ENCODE measurements at places on chromosomes 7 and 10. TPM values are rescaled to one million over a fixed set of nuclear protein-coding genes. Genes with fewer than 3 reads are reported as not detected.

GRCh38 chr7:80705130-80705781 is 66.8 kb downstream of the CD36 start:
- H3K4me3 ChIP-seq, result no peak overlapping the region
- no peak for DNase-seq
- no peaks in the 10 kb centered on the region for H3K4me1 ChIP-seq

DNA sequence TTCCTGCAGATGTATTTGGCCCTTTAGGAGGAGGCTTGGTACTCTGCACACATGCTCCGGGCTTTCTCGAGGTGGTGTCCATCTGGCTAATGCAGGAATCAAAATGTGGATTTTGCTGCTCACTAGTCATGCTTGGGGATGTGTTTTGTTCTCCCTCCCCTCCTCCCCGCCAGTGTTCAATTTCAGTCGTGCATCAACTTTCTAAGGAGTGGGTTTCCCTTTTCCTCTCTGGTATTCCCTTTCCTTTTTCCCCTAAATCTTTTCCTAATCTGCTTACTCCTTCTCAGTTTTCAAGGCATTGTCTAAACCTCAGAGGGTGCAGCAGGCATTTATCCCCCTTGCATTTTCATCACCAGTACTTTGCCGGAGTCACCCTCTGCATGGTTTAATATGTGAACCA is 201.8 kb downstream of the CCDC3 start:
- H3K4me1 ChIP-seq, result peaks cover 29% of the 10 kb centered on the region
- no peaks in the 10 kb centered on the region for H3K27me3 ChIP-seq
- DNase-seq, result peak; percentile 57
- no peak overlapping the region for H3K27ac ChIP-seq
- H3K36me3 ChIP-seq, result no peaks in the 10 kb centered on the region

- H3K36me3 ChIP-seq, result no peaks in the 10 kb centered on the region
- H3K27ac ChIP-seq, result no peak overlapping the region
- H3K27me3 ChIP-seq, result no peaks in the 10 kb centered on the region
- no peak overlapping the region for H3K4me3 ChIP-seq
- no peak for DNase-seq
Measured at GRCh38 chr7:28840592-28840995, 117.5 kb downstream of the TRIL start.

DNA sequence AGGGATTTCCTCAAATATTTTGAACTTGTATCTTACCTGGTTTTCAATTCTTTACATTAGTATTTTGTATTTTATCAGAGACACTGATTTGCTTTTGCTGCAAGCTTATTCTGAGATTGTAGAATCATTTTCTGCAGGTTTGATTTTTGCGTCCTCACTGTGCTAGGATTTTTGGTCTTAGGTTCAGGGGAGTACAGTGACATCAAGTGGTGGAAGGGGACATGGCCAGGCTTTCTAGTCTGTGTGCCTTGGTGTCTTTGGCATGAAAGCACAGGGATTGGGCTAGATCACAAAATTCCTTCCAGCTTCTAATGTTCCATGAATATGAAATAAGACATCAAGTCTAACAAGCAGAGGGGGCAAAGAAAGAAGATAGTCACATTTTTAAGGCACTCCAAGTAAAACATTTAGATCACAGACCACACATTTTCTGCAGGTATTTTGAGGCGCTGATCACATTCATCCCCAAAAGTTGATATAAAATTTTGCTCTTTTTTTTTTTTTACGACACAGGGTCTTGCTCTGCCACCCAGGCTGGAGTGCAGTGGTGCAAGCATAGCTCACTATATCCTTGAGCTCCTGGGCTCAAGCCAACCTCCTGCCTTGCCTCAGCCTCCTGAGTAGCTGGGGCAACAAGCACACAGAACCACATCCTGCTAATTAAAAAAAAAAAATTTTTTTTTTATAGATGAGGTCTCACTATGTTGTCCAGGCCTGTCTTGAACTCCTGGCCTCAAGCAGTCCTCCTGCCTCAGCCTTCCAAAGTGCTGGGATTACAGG is 124.4 kb downstream of the PON1 start:
- no peak overlapping the region for H3K4me3 ChIP-seq
- H3K36me3 ChIP-seq, result no peaks in the 10 kb centered on the region
- DNase-seq, result peak; percentile 60
- H3K27ac ChIP-seq, result no peak overlapping the region
- H3K27me3 ChIP-seq, result no peaks in the 10 kb centered on the region

- peaks cover 3% of the 10 kb centered on the region for H3K4me1 ChIP-seq
- no peak overlapping the region for H3K4me3 ChIP-seq
- no peak overlapping the region for H3K27ac ChIP-seq
- DNase-seq, result peak; percentile 76
- H3K36me3 ChIP-seq, result no peaks in the 10 kb centered on the region
- no peaks in the 10 kb centered on the region for H3K27me3 ChIP-seq
Measured at GRCh38 chr10:118568327-118568848, 27.1 kb downstream of the PRLHR start.

GRCh38 chr7:44631458-44632115 is 25.2 kb downstream of the OGDH start:
- no peak overlapping the region for H3K27ac ChIP-seq
- DNase-seq, result no peak
- H3K36me3 ChIP-seq, result no peaks in the 10 kb centered on the region
- no peak overlapping the region for H3K4me3 ChIP-seq
- H3K4me1 ChIP-seq, result peaks cover 7% of the 10 kb centered on the region

The OR6V1 gene
- not detected for total RNA-seq

The FBH1 gene
- total RNA-seq, result 59.6 TPM

The ANKRD61 gene
- not detected for total RNA-seq

The GSDME gene
- total RNA-seq, result 12.8 TPM

The PAX4 gene
- total RNA-seq, result not detected

The H2BK1 gene
- total RNA-seq, result not detected

The RBP3 gene
- total RNA-seq, result not detected
